Stimulated activated CD8-positive, alpha-beta memory T cell treated with anti-CD3 and anti-CD28 coated beads, Interleukin-4, amount 100 ng/mL, for 48 hours (primary cell): ENCODE measurements at places on chromosomes 7 and 10.

DNA sequence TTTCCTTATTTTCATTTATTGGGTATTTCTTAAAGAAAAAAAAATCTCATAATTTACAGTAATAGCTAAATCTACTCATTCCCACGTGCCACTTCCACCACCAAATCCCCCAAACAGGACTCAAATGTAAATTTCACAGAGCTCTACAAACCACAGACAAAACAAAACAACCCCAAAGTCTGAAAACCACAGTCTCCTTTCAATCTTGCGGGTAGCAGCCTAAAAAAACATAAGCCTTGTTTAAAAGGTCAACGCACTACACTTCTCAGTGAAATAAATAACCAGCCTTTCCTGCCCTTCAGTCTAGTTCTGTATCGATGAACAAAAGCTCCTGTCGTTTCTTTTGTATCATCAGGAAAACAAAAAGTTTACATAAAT is 121.8 kb upstream of the AFAP1L2 start:
- no peak for DNase-seq

GRCh38 chr10:42979181-42979580 is 97.7 kb upstream of the RET start:
- DNase-seq, result peak; percentile 7

- DNase-seq, result no peak
These were observed 407.1 kb downstream of the LRMDA start for GRCh38 chr10:75838486-75838885.

GRCh38 chr7:96962221-96962885 is 43.0 kb upstream of the DLX6 start:
- no peak for DNase-seq

- DNase-seq, result no peak
These were observed 225.0 kb upstream of the CELF2 start for GRCh38 chr10:10792681-10793080.

GRCh38 chr7:74289018-74289658 is at the start of gene CLIP2:
TSS of gene CLIP2 (plus strand) at chr7:74289407. CDS start at chr7:74317547, 28,140 bp downstream.
- peak; percentile 81 for DNase-seq

- DNase-seq, result peak; percentile 9
These were observed 60.7 kb downstream of the MINDY4 start for GRCh38 chr7:30831936-30832335.

GRCh38 chr10:69766161-69766910 is 35.4 kb upstream of the COL13A1 start:
- DNase-seq, result no peak

DNA sequence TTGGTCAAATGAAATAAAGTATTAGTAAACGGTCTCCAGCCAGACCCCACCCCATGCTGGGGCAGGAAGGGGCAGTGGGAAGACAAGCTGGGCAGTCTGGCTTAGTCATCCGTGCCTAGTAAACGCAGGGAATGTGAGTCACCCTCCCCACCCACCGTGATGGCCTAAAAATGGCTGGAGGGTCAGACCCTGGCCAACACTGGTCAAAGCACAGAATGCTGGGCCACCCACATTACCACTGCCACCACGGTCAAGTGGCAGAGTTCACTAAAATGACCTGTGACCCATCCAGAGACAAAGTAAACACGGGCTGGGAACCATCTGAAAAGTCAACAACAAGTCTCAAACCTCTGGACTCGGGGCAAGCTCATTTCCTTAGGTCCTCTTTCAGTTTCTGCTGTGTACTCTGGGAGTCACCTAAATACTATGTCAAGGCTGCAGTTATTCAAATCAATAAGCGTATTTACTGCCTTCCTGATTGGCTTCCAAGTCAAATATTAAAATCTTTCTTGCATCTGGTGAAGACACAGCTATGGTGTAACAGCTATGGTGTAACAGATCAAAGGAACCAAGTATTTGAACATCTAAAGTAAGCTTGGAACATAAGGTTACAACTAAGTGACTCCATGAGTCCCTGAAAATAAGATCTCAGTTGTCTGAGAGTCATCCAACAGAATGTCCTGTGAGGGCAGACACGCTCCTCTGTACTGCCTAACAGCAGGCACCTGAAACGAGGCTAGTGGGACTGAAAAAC is 3.0 kb downstream of the ZFAND2A start:
- no peak for DNase-seq

DNA sequence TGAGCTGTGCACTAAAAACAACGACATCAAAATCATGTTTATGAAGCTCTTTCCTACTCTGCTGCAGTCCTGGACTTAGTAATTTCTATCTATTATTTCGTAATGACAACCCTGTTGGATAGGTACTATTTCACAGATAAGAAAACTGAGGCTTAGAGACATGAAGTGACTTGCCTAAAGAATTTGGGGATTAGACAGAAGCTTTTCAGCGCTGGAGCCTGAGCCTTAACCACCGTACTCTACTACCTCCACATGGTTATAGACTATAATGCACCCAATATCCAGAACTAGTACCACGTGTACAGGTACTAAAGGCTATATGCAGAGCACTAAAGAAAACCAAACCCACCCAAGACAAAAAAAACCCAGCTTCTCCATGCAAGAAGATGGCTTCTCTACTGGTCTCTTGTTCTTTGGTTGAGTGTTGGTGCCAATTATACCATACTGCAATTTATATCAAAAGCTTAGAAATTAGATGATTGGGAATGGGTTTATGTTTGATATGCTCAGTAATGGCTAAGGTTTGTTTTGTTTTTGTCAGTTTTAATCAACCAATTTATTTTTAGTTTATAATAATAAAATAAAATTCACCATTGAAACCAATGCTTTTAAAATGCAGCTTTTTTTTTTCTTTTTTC is 6.5 kb upstream of the SNX10 start:
- no peak for DNase-seq

DNA sequence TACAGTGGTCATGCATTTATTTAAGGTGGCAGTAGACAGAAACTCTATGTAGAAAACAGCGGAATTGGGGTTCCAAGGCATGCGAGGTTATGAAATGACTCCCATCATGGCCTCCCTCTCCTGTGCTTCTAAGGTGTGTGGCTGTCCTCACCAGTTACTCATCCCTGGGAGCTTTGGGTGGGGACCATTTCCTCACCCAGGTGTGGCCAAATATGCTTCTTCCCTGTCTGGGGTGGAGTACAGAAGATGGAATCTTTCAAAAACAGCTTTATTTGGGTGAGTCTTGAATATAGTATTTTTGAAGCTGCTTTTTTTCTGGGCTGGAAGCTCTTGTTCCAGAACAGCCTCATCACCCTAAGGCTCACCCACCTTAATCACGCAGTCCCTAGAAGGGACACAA is 139.0 kb downstream of the NRF1 start:
- no peak for DNase-seq

- DNase-seq, result no peak
These were observed 959 bp upstream of the ATRNL1 start for GRCh38 chr10:115092258-115092554.

DNA sequence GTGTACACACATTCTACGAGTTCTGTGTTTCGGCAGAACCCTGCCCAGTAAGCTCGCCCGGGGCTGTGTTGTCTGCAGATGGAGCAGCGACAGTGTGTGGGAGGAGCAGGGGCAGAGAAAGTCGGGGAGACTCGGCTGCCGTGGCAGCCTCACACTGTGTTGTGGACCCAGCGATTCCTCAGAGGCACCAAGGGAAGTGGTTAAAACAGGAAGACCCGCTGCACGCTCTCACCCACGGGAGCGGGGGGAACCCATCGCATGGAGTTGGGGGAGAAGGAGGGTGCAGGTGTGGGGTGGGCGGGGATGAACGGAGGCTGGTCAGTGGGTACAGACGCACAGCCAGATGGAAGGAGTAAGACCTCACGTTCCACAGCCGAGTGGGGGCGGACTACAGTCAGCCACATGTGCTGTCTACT is 250.2 kb downstream of the ELFN1 start:
- peak; percentile 42 for DNase-seq

DNA sequence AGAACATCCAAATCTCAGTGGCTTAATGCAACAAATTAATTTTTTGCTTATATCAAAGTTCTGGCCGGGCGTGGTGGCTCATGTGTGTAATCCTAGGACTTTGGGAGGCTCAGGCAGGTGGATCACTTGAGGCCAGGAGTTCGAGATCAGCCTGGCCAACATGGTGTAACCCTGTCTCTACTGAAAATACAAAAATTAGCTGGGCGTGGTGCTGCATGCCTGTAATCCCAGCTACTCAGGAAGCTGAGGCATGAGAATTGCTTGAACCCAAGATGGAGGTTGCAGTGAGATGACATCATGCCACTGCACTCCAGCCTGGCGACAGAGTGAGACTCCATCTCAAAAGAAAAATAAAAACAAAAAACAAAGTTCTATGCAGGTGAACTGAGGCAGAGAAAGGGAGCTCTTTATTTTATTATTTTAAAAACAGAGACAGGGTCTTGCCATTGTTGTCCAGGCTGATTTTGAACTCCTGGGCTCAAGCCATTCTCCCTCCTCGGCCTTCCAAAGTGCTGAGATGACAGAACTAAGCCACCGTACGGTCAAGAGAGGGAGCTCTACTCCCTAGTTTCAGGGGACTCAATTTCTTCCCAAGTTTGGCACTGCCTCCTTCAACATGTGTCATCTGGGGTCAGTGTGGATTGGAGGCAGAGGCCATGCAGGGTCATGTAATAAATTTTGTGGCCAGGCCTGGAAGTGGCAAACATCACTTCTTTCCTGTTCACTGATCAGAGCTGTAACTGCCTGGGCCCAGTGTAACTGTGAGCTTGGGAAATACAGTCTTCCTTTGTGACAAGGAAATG is 2.4 kb downstream of the ADCK2 start:
- DNase-seq, result no peak

DNA sequence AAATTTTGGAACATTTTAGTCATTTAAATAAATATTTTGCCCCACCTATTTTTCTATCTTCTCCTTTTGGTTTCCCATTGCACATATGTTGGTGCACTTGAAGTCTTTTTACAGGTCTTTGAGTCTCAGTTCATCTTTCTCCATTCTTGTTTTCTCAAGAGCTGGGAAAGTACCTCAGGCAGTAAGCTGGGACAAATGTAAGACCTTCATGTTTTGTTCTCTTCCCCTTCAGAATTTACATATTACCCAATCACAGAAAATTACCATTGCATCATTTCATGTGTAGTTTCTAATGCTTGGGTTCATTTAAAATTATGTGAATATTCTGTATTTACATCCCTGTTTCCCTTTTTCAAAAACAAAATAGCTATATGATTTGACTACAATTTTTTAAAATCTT is 1150.0 kb upstream of the POT1 start:
- no peak for DNase-seq

DNA sequence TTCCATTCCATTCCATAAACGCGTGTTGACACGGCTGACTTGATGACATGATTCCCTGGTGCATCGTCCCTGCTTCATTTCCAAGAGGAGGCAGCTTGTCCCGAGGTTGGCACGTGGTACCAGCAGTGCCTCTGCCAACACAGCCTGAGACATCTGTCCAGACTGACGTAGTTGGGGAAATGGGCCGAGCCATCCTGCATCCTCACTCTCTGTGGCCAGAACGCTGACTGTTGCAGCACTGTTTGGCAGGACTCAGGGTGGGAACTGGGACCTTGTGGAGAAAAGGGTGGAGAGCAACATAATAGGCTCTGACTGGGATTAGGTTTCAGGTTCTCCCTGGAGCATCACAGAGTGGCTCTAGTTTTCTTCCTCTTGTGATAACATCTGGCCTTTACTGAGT is 118.6 kb upstream of the BTBD16 start:
- DNase-seq, result no peak

- no peak for DNase-seq
These were observed 121.4 kb upstream of the INHBA start for GRCh38 chr7:41824284-41824683.

- peak; percentile 50 for DNase-seq
These were observed 11.7 kb downstream of the PLAC9 start for GRCh38 chr10:80144067-80144695.

DNA sequence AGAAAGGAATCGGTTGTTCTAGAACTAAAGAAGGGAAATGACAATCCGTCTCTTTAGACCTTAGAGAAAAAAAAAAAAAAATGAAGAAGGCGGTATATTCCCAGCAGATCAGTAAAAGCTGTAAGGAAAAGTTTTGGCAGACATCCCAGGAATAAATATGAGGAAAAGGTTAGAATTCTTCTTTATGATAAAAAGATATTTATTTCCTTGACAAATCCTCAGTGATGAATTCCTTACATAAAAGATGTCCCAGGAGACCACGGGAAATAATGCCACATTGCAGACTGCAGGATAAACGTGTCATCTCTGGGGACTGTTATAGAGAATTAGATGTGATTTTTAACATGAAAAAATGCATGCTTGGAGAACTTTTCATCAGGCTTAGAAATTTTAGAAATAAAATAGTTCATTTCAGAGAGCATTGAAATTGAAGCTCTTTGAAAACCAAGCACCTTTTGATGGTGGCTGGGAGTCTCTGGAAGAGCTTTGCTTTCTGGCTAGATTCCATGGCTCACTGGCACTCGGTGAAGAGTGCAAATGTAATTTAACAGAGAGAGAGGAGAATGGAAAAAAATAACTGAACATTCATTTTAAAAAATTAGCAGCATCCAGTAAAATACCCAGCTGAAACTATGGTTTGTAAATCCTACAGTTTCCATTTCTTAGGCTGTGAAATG is 98.2 kb downstream of the PRPF18 start:
- no peak for DNase-seq
